ENCODE measurements at places on chromosomes 2 and 18.
A peak's percentile ranks its signal among the peaks of the same experiment; 100 is the strongest.

- no peaks in the 10 kb centered on the region for H3K27me3 ChIP-seq
- H3K4me3 ChIP-seq = no peak overlapping the region
- peaks cover 48% of the 10 kb centered on the region for H3K4me1 ChIP-seq
- DNase-seq = no peak
- no peaks in the 10 kb centered on the region for H3K36me3 ChIP-seq
- H3K27ac ChIP-seq = peak overlapping the region; percentile 81
These were observed 58.4 kb upstream of the RTN4 start for GRCh38 chr2:55108456-55109160.

GRCh38 chr2:12352889-12353288 lies 363.8 kb upstream of the TRIB2 start:
- no peak overlapping the region for H3K27ac ChIP-seq
- peaks cover 9% of the 10 kb centered on the region for H3K4me1 ChIP-seq
- H3K4me3 ChIP-seq = no peak overlapping the region

DNA sequence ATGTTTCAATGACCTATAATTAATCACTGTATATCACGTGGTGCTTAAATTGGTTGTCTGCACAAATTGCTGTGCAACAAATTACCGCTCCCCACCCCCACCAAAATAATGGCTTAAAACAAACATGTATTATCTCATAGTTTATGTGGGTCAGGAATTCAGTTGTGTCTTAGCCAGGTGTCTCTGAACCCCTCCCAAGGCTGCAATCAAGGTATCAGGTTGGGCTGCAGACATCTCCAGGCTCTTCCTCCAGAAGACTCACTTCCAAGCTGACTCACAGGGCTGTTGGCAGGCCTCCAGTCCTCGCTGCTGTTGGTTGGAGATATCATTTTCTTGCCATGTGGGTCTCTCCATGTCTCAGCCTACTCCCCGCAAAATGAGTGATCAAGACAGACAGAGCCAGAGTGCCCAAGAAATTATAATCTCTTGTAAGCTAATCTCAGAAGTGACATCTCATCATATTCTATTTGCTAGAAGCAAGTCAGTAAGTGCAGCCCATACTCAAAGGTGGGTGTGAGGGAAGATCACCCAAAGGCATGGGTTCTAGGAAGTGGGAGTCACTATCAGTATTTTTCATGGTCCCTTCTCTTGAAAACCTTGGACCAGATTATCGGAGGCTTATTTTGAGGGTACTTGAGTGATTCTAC lies 38.4 kb downstream of the SPC25 start:
- peak; percentile 82 for DNase-seq
- H3K36me3 ChIP-seq = no peaks in the 10 kb centered on the region
- H3K4me3 ChIP-seq = no peak overlapping the region
- peak overlapping the region; percentile 12 for H3K27ac ChIP-seq

DNA sequence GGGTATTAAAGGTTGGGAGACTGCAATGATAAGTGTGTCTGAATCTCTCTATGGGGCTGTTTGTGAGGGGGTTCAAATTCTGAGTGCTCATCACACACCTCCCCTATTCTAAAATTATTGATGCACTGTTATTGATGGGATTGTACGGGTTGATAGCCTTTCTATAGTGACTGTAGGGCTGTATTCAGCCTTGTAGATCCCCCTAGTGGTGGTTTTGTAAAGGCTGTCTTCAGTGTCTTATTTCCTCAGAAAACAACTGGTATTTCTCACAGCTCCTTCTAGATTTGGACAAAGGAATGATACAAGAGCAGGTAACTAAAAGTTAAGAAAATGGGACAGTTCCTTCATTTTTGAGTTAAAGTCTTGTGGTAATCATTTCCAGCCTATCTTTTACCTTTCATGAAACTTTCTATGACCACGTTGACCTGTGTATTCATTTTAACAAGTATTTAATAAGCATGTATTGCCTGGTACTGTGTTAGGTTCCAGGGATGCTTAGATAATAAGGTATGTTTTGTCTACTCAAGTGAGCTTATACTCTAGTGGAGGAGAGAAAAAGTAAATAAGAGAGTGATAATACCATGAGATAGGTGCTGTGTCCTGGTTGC lies 21.2 kb downstream of the SMAD4 start:
- DNase-seq = no peak
- H3K27me3 ChIP-seq = no peaks in the 10 kb centered on the region
- no peak overlapping the region for H3K27ac ChIP-seq
- peaks cover 81% of the 10 kb centered on the region for H3K36me3 ChIP-seq

DNA sequence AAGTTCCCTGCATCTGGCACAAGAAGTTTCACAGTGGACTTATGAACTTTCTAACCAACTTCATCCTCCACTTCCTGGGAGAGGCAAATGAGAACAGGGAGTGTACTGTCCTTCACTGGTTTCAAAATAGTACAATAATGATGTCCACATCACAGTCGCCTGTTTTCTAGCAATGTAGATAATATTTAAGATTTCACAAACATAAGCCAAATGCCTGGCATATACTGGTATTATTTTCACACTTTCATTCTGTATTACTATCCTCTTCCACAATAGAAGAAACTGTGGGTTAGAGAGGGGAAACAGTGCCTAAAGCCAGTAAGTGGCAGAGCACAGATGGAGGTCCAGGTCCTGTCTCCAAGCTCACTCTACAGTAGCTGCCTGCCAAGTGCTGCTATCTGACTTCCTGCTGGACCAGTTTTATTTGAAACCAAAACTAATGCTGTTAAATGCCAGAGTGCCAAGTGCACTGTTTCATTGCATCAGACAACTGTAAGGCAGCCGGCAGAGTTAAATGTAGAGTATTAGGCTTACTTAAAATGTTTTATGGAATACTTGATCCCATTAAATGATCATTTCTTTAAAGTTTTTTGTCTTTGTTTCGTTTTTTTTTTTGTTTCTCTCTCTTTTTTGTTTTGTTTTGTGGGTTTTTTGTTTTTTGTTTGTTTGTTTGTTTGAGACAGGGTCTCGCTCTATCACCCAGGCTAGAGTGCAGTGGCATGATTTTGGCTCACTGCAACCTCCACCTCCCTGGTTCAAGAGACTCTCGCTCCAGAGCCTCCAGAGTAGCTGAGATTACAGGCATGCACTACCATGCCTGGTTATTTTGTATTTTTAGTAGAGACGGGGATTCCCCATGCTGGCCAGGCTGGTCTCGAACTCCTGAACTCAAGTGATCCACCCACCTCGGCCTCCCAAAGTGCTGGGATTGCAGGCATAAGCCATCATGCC lies 15.1 kb downstream of the COBLL1 start:
- no peak overlapping the region for H3K4me3 ChIP-seq
- H3K36me3 ChIP-seq = peaks cover 7% of the 10 kb centered on the region
- no peaks in the 10 kb centered on the region for H3K27me3 ChIP-seq
- H3K4me1 ChIP-seq = peaks cover 31% of the 10 kb centered on the region
- H3K27ac ChIP-seq = peak overlapping the region; percentile 46

GRCh38 chr2:236688157-236688556 lies 118.5 kb downstream of the ACKR3 start:
- no peaks in the 10 kb centered on the region for H3K27me3 ChIP-seq
- no peak overlapping the region for H3K4me3 ChIP-seq
- H3K36me3 ChIP-seq = no peaks in the 10 kb centered on the region
- no peak for DNase-seq
- peaks cover 35% of the 10 kb centered on the region for H3K4me1 ChIP-seq

DNA sequence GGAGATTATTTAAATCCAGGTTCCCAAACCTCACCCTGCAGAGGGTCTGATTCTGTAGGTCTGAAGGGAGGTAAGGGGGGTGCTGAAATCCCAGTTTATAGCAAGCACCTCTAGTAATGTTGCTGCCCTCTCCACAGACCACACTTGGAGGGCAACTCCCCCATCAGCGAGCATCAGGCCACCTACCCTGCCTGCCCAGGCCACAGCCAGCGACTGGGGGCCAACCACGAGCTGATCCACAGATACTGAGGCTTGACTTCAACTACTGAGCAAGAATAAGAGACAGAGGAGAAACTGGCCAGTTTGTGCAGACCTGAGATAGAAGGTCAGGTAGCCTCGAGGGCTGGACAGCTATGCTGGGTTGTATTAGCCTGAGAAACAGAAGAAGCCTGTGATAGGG lies 36.3 kb upstream of the LBH start:
- no peak overlapping the region for H3K27ac ChIP-seq
- DNase-seq = no peak

Measured in RWPE2 (cell line).